ENCODE measurements at places on chromosomes 16 and 17.

DNA sequence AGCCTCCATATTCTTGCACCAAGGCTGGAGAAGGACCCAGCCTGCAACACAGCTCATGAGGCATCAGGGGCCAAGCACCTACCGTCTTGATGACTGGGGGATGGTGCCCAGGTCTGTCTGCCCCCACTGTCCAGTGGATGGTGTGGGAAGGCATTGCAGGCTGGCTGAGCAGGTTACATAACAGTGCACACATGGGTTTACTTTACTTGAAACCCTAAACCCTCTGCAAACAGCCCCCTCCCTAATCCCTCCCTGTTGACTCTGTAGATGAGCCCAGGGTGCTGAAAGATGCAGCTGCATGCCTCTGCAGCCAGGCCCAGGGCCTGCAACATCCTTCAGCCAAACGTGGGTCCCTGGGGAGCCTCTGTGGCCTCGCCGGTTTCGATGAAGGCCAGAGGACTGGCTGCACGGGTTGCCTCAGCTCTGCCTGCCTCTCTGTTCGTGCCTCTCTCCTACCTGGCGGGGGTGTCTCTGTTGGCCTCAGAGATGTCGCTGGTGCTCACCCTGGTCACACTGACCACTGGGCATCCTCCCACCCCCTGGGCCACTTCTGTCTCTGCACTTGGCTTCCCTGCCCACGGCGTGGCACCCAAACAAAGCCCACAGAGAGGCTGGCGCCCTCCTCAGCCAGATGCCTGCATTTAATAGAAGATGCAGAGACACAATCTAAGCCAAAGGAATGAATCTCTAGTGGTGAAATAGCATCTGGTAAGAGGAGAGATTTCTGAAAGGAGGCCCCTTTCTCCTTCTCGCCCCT, 95.1 kb downstream of the METRNL start:
- no peak for DNase-seq

- no peak for DNase-seq
Measured at GRCh38 chr17:37568350-37569053, 40.7 kb downstream of the SYNRG start.

DNA sequence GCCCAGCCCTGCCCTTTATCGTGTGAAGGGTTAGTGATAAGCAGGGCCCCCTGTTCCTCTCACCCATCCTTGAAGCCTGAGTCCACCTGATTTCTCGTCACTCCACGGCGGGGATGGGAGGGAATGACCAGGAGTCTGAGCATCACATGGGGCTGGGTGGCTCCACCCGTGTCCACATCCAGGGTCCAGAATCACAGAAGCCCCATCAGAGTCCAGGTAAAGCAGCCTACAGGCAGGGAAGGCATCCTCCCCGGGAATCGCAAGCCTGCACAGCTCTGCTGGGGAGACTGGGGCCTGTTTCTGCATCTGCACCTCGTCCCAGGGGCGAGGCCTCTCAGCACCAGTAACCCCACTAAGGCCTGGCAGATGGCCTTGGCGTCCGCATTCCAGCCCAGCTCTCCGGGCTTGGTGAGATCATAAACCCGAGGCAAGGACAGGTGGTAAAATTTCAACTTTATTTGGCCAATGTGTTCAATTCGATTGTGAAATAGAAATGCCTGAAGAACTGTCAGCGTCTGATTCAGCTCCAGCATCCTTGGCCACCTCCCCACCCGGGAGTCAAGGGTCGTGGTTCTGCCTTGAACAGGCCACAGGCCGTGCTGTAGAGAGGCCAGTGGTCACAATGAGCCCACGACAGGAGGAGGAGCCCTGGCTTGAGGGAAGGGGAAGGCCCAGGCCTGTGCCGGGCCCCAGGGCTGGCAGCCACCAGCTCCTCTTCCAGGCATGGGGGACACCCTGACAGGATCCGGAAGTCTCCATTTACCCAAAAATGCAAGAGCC, 8.1 kb upstream of the PPP1R27 start:
- no peak for DNase-seq

DNA sequence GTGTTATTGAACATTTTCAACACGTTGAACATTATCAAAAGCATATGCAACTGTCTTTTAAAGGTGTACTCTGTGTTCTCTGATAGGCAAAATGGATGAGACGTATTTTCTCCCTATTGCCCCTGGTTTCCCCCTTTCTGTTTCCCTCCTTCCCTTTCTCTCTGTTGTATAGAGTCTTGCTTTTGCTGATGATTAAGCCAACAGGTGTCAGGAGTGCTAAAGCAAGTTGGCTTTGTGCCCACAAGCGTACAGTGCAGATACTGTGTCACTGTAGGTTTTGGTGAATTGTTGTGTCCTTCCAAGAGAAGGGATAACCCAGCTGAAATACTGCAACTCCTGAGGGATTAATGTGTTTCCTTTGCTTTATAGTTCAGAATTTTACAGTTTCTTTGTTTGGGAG, 74.4 kb downstream of the COX10 start:
- no peak for DNase-seq

- DNase-seq: no peak
Measured at GRCh38 chr17:36932694-36933511, 4.4 kb upstream of the LHX1 start.

DNA sequence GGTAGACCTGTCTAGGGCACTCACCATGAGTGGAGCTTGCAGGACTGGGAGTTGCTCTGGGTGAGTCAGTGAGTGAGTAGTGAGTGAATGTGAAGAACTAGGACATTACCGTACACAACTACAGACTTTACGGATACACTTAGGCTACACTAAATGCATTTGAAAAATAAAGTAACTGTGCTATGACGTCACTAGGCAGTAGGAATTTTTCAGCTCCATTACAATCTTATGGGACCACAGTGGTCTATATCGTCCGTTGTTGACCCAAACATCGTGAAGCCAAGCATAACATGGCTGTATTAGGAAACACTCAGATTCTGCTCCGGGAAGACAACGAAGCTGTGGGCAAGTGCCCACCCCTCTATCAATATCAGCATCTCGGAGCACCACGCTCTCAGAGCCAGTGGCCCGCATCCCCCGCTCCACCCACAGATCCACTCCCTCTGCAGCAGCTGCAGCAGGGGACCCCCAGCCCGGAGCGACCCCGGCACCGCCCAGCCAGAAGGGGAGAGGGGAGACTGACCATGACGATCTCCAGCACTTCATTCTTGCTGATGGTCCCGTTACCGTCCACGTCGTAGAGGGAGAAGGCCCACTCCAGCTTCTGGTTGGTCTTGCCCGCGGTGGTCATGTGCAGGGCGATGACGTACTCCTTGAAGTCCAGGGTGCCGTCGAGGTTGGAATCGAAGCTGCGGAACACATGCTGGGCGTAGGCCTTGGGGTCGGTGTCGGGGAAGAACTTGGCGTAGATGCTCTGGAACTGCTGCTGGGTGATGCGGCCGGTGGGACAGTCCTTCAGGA, 594 bp downstream of the RCVRN start:
- no peak for DNase-seq

GRCh38 chr16:80277182-80277581, 263.6 kb upstream of the DYNLRB2 start:
- DNase-seq: no peak

DNA sequence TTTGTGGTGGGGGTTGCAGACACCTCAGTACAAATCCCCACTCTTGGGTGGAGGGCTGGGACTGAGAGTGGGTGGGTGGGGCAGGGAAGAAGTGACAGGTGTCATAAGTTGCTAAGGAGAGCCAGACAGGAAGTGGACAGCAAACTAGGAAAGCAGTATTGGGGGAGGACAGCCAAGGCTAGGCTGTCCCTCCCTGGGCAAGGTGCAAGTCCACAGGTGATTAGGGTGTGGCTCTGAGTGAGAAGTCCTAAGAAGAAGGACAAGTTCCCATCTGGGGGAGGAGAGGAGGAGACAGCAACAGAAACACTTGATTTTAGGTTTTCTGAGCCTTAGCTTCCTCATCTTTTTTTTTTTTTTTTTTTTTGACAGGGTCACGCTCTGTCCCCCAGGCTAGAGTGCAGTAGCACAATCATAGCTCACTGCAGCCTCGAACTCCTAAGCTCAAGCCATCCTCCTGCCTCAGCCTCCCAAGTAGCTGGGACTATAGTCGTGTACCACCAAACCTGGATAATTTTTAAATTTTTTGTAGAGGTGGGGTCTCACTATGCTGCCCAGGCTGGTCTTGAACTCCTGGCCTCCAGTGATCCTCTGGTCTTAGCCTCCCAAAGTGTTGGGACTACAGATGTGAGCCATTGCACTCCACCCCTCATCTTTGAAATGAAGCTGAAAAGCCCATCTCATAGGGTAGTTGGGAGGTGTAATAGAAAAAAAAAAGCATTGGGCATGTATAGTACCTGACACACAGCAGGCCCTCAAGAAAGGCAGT, 2.5 kb downstream of the MAPK3 start:
- no peak for DNase-seq

- DNase-seq: no peak
Measured at GRCh38 chr16:69199382-69199781, 12.4 kb downstream of the SNTB2 start.

GRCh38 chr17:28327709-28328108, 7.6 kb downstream of the IFT20 start:
- no peak for DNase-seq

All from suppressor macrophage treated with lipopolysaccharide for 4 hours (primary cell).